ENCODE measurements at places on chromosomes 5 and 9.

DNA sequence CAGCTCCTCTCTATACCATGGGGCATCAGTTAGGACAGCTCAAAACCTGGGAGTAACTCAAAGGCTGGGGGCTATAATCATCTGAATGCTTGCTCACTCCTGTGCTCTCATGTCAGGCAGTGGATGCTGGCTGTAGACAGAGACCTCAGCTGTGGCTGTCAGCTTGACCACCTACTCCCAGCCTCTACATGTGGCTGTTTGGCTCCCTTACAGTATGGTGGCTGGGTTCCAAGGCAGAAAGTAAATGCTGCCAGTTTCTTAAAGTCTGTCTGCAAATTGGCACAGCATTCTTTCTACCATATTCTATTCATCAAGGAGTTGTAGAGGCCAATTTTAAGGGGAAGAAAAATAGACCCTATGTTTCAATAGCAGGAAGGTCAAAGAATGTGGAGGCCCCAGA lies 66.9 kb downstream of the TMC1 start:
- no peak for DNase-seq

GRCh38 chr5:79120221-79120620 lies 8.6 kb downstream of the BHMT start:
- DNase-seq: no peak

DNA sequence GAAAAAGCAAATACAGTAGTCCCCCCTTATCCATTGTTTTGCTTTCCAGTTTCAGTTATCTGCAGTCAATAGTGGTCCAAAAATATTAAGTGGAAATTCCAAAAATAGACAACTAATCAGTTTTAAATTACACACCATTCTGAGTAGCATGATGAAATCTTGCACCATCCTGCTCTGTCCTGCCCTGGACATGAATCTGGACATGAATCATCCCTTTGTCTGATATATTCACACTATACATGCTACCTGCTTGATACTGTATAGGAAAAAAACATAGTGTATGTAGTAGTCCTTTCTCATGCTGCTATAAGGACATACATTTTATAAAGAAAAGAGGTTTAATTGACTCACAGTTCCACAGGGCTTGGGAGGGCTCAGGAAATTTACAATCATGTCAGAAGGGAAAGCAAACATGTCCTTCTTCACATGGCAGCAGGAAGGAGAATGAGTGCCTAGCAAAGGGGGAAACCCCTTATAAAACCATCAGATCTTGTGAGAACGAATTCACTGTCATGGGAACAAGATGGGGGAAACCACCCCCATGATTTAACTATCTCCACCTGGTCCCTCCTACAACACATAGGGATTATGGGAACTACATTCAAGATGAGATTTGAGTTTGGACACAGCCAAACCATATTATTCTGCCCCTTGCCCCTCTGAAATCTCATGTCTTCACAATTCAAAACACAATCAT lies 153.9 kb downstream of the ARRDC3 start:
- DNase-seq: no peak

DNA sequence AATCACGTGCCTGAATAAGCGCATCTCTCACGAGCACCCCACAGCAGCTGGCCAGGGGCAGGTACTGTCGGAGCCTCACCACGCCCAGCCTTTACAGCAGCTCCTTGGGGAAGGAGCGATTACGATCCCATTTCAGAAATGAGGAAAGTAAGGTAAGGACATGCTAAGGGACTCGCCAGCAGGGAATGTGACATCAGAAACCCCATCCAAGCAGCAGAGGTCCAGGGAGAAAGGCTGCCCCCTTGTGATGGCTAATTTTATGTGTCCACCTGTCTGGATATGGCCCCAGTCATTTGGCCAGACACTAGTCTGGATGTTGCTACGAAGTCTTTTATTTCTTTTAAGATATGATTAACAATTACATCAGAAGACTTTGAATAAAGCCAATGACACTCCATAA lies 77.3 kb downstream of the UBE2QL1 start:
- DNase-seq: peak; percentile 15

GRCh38 chr5:133569347-133569746 lies 43.0 kb downstream of the FSTL4 start:
- DNase-seq: no peak

Data from dermis microvascular lymphatic vessel endothelial cell (primary cell).